ENCODE measurements at places on chromosomes 6 and 20.

DNA sequence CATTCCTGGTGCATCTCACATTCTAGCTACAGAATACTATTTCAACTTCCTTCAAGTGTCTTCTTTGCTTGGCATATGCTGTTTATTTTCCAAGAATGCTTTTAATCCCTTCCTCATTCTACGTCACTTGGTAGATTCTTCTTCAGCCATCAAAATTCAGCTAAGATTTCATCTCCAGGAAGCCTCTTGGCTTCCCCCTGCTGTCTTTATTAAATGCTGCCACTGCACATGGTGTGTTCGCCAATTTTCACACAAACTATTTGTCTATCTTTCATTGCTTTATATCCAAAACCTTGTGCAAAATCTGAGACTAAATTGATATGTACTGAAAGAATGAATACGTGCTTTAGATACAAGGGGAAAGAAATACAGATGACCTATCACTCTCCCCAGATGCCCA, 253.0 kb downstream of the RFPL4B start:
- DNase-seq, result no peak

GRCh38 chr6:145279551-145279950, 455.8 kb downstream of the EPM2A start:
- DNase-seq, result no peak

GRCh38 chr20:60868316-60868891, 383.7 kb upstream of the CDH4 start:
- DNase-seq, result no peak

DNA sequence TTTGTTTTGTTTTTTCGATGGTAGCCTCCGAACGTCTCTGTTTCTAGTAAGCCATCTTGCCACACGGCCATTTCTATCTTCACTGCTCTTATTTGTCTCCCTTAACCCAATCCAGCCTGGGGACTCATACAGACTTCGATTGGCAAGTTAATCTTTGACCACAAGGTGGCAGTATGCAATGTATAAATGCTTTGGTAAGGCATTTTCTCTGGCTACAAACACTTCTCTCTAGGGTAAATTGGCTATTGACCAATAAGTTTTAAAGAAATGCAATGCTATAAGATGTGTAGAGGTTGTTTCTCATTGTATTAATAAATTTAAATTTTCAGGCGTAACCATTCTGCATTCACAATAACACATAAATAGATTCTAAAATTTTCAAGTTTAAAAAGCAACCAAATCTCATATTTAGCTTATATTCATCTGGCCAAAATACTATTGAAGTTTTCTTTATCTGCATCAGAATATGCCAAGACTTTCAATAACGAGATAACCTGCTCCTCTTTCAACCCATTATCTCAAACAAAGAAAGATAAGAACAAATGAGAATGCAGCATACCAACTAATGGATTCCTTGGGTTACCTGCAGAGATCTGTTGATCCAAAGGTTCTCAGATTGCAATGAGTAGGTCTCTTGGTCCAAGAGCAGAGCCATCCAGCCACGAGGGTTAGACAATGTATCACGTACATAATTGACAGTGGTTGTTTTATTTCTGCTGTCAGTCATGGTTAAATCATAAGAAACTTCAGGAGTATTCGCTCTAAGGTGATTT, 231.9 kb downstream of the PKHD1 start:
- peak; percentile 75 for DNase-seq

GRCh38 chr20:44660581-44660980, 9.1 kb upstream of the ADA start:
- no peak for DNase-seq

- no peak for DNase-seq
Observed at GRCh38 chr6:110020888-110021287, 42.8 kb downstream of the GPR6 start.

GRCh38 chr6:23179994-23180393, 610.6 kb downstream of the HDGFL1 start:
- no peak for DNase-seq

DNA sequence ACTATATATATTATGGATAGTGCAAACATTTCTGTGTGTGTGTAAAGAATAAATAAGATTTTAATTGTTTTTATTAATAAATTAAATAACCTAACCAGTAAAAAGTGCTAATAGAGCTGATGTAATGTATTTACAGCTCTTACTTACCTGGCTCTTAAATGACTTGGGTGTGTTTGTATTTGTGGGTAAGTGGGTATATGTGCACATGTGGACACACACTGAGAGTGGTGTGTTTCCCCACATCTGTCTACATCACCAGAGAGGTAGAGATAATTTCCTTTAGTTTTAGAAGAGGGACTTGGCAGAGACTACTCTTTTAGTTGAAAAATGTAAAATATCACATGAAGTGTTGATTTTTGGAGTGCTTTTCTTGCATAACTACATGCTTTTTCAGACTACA, 76.0 kb downstream of the UST start:
- DNase-seq, result no peak

- DNase-seq, result no peak
Observed at GRCh38 chr6:169689287-169689686, 12.5 kb downstream of the WDR27 start.

GRCh38 chr6:87945181-87945580, 102.5 kb upstream of the SPACA1 start:
- DNase-seq, result no peak

DNA sequence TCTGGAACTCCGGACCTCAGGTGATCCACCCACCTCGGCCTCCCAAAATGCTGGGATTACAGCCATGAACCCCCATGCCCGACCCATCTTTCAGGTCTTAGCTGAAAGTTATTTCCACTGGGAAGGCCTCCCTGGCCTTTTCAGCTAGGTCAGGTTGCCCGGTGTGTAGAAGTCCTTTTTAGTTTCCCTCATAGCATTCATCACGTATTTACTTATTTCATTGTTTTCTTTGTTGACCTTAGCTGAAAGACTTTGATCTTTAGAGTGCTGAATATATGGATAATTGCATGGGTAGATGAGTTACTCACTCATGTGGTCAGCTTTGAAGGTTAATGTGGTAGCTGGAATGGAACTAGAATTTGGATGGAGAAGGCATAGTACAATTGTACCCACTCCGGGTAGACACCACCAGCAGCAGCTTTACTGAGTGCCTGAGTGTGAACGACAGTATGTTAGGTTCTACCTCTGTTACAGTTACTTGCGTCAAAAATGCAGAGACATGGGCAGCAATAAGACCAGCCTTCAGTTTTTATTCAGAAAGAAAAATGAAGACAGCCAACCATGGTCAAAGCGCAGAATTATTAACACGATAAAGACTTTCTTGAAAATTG, 9.1 kb downstream of the KIZ start:
- no peak for DNase-seq

GRCh38 chr6:21754891-21755290, 161.3 kb downstream of the SOX4 start:
- no peak for DNase-seq

DNA sequence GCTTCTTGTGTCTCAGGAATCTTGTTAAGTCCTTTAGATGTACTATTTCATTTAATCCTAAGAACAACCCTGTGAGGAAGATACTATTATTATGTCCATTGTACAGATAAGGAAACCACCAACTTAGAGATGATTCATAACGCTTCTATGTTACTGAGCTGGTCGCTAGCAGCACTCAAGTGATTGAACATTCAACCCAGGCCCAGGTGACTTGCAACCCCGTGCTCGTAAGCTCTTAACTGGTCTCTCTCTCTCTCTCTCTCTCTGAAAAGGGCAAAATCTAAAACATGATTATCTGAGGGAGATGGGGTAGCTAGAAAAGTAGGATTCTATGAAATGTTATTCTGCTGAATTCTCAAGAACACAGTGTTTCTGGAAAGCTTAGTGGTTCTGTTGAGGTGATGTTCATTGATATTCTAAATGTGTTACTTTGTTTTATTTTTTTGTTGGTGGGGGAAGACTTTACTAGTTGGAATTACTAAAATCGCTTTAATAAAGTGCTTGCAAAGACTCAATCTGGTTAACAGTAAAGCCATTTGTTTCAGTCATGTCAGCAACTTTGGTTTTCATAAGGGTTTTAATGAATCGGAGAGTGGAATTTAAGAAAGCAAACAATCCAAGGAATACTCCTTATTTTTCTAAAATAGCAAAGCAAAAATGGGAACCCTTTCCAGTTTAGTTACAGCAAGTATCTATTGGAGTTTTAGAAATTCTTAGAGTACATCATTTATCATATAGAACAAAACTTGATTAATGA, 265.0 kb upstream of the TAB2 start:
- no peak for DNase-seq

- no peak for DNase-seq
Observed at GRCh38 chr6:167005350-167006159, 6.4 kb downstream of the CEP43 start.

DNA sequence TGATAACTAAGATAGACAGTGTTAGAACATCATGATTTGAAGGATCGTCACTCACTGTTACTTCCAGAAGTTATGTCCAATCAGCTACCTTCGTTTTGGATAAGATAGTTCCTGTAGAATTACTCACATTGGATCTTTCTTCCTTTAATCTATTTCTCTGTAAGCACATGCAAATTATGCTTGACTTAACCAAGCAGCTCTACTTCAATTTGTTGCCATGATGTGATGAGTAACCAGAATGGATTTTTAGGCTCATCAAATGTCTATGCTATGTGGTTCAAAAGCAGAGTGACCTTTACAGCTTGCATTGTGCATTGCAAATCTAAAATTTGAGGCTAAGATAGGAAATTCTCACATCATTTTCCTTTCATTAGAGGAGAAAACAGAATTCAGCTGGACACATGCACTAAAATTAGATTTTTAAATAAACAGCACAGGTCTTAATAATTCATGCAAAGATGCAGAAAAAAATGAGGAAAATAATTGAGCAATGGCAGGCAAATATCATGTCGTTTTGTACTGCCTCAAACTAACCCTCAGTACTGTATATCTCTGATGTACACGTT, 76.7 kb upstream of the ZFP64 start:
- no peak for DNase-seq

DNA sequence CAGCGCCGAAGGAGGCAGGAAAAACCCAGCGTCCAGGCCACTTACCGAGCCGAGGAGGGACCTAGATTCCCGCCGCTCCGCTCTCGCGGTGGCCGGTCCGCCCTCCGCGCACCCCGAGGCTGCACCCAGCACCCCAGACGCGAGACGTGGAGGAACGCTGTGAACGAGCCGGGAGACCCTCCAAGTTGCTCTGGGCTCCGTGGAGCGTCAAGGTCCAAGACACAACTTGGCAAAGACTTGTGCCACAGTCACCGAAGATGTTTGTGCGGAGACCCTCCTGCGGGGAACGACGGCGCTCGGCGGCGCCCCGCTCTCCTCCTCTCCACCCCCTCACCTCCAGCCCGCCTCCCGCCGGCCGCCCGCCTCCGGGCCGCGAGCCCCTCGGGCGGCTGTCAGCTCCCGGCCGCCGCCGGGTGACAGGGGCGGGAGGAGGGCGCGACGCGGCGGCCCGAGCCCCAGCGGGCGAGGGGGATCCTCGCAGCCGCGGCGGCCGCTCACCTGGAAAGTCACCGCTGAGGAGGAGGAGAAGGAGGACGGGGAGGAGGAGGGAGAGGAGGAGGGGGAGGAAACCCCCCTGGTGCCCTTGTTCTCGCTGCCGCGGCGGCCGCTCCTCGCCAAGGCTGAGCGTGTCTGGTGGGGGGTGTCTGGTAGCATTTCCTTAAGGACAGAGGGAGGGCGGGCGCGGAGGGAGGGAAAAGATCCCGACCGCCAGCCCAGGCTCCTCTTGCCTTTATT, 637 bp upstream of the HIVEP2 start:
- DNase-seq, result peak; percentile 37

- DNase-seq, result no peak
Observed at GRCh38 chr20:39289316-39289715, 327.2 kb downstream of the DHX35 start.

GRCh38 chr6:108452711-108453195, 108.0 kb upstream of the FOXO3 start:
- DNase-seq, result no peak

GRCh38 chr20:15909995-15910394, 663.3 kb downstream of the KIF16B start:
- no peak for DNase-seq

DNA sequence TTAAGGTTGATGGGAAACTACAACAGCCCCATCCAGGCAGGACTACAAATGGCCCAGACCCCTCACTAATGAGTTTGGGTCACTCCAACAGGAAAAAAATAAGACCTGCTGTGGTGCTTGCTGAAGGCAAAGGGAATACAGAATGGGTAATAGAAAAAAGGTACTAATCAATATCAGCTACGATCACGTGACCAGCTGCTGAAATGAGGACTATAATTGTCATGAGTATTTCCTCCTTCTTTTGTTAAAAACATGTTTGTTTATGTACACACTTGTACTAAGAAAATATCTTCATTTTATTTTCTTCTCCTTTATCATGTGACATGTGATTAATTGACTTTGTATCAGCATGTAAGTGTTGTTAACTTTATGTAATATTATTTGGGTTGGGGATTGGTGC, 199.9 kb downstream of the GJA1 start:
- no peak for DNase-seq

DNA sequence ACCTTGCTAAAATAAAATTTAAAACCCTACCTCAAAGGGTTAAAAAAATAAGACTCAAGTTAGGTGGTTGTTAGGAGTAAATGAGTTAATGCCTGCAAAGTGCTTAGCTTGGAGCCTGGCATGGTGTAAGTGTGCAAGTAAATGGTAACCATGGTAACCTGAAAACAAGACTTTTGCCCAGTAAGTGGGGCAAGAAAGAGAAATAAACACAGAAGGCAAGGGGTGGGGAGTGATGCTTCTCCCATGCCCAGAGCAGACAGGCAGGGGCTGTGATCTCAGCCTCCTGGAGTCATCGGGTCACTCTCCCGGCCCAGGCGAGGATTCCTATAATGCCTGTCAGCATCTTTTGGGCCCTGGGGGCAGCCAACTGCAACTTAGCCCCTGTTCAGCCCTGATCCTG, 59.2 kb upstream of the SLC32A1 start:
- DNase-seq, result peak; percentile 19

- peak; percentile 78 for DNase-seq
Observed at GRCh38 chr6:43838276-43839036, 68.4 kb downstream of the VEGFA start.

DNA sequence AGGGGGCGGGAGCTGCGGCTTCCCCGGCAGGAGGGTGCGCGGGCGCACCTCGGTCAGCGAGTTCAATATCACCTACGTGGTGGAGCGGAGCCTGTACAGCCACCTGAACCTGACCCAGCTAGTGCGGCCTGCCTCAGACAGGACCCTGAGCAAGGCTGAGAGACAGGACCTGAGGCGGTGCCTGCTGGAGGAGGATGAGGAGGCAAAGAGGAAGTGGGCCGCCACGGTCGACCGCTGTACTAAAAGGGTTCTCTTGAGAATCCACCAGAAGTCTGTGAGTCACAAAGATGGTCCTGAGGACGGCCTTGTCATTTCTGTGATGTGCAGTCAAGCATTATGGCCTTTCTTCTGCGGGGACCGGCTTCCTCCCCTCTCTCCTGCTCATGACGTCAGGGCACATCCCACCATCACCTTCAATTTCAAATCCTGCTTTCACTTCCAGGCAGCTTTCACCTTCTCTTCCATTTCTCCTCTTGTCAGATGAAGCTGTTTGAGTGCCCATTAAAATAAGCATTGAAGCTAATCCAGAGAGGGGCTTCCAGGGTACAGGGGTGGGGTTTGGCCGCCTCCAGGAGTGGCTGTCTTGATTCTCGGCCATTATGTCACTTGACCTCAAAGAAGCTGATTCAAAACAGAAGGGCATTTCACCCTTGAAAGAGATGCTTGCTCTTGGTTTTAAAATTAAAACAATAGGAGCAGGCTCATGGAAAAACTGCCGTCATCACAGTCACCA, 177.6 kb downstream of the SASH1 start:
- DNase-seq, result no peak

GRCh38 chr20:6075428-6076219, 21.8 kb upstream of the LRRN4 start:
- DNase-seq, result peak; percentile 59

- DNase-seq, result no peak
Observed at GRCh38 chr6:37671061-37671460, 26.6 kb downstream of the MDGA1 start.

GRCh38 chr20:53328961-53329360, 264.7 kb downstream of the ZNF217 start:
- DNase-seq, result no peak

Data from hematopoietic multipotent progenitor cell treated with erythropoietin and hydrocortisone succinate and interleukin-3 and kit ligand, for 8 days (in vitro differentiated cells).